ENCODE measurements at places on chromosomes 5 and 9.

DNA sequence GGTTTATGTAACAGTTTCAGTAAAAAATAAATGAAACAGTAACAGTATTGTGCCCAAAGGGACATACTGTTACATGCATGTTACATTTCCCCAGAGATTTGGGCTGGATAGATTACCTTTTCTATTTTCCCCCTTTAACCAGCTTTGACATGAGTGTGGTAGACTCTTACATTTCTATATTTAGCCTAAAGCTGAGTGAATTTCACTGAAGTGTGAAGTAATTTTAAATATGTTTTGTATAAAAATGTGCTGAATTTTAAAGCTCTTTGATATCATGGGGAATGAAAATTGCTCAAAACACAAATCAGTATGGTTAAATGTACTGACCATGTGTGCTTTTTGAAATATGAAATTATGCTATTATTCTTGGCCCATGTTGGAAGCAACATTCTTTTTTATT lies 122.3 kb upstream of the CDH10 start:
- DNase-seq: peak; percentile 38

- DNase-seq: no peak
Observed at GRCh38 chr9:137458194-137459151, 661 bp downstream of the NSMF start.

DNA sequence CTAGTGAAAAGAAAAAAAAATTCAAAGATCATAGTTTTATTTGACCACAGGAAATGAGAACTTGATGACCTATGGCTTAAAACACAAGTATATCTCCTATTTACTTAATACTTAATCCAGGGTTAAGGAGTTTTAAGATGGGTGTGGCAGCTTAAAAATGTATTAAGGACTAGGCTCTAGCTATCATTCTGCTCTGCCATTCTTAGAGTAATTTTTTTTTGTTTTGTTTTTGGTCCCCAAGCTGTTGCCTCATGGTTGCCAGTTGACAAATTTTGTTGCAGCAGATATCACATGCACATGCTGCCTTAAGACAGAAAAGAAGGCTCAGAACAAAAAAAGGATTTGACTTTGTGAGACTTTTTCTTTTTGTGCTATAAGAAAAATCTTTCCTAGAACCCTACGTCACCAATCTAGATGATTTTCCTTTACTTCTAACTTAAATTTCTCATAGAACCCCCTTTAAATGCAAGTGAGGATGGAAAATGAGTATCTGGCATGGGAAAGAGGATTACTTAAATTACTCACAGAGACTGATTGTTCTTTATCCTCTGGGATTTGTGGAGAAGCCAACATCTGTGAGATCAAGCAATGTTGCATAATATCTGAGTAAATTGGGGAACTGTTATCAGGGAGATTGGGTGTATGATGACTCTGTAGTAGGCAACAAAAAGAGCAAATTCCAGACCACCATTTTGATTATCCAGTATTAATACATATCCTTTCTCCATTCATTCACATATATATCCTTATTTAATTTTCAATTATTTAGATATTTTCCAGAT lies 364.7 kb upstream of the CD180 start:
- no peak for DNase-seq

DNA sequence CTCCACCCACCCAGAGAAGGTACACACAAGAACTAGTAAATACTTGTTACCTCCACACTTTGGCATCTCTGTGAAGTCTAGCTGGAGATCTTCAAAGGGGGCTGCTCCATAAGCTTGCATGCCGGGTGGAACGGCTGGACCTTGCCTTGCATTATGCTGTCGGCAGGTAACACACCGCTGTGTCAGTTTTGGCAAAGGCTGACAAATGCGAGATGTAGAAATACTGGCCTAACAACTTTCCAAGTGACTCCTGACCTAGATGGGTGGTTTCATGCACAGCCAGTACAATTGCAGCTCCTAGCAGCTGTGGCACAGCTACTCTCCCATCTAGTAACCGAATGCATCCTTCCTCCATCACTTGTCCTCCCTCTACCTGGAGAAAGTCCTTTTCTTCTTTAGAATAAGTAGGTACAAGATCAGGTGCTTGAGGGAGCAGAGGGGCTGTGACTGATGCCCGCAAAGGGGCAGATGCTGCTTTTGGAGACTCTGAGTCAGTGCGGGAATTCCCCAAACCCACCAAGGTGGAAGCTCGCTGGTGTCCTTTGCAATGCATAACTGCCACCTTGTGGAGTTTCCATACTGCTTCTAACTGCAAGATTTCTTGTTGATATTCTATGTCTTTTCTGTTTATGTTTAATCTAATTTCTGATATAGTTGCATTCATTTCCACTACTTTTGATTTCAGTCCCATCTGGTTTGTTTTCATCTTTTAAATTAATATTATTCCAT lies 78.4 kb downstream of the TMEM161B start:
- no peak for DNase-seq

DNA sequence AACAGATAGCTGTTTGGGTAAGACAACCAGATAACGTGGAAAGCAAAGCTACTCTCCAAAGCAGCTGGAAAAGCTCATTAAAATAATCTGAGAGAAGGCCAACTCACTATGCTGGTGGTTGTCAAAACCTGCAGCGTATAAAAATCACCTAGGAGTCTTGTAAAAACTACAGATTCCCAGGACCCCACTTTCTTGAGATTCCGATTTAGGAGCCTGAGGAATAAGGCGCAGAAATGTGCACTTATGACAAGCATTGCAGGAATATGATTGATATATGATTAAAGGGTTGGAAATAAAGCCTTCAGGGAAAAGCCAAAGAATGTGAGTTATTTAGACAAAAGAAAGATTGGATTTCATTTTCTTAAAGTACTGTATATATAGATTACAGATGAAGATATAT lies 285.0 kb upstream of the PTGER4 start:
- no peak for DNase-seq

DNA sequence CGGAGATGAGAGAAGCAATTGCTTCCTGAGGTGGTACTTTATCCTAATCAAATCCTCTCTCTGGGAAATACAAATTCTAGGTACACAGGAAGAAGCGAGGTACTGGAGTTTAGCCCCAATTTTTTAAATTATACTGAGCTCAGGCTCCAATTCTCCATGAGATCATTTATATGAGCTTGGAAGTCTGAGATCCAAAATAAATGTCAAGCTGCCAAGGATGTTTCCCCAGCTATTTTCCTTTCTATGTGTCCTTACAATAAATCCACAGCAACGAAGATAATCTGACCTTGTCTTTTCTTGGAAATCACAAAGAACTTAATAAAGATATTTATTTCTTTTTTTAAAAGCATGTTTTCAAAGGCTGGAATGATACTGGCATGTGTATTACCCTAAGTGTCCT lies 597.3 kb downstream of the GABRG2 start:
- no peak for DNase-seq

Measured in fibroblast of skin of back (primary cell).